ENCODE measurements at places on chromosomes 7 and 10.
A peak's percentile ranks its signal among the peaks of the same experiment; 100 is the strongest.

DNA sequence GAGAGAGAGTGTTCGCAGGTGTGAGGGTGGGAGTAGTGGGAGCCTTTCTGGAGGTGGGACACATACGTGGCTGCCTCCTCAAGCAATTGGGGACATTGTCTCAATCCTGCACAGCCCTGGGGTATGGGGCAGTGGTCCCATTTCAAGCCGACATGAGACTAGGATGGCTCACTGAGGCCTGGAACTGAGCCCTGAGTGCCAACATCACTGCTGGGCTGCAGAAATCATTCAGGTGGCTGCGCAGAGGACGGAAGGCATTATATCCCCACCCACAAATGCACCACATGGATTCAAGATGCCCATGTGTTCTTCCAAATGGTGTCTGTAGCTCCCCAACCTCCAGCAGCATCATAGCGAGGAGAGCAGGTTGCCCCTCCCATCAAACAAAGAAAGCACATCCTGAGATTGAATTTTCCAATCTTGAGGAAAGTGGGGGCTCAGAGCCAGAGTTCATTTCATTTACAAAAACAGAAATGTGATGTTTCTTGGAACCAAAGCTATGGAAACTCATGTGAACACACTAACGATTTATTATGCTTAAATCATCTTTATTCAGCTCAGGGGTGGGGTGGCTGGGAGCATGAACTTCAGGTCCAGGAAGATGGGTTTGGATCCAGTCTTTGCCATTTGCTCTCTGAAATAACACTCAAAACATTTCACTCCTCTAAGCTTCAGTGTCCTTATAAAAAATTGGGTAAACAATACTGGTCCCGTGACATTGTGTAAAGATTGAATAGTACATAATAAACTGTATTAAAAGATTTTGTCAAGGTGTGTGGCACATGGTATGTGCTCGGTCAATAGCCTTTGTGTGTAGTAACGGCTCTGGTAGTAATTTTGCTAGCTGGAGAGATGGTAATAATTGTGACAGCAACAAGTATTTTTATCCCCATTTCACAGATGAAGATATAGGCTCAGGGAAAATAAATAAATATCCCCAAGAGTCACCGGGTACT lies 4.6 kb downstream of the SFTPA2 start:
- no peak for DNase-seq

GRCh38 chr7:5423306-5423975 lies at the start of gene TNRC18:
Gene TNRC18, minus strand, starts transcription at chr7:5423834. Its CDS starts 2,588 bp downstream, at chr7:5421246.
- no peak for DNase-seq

- DNase-seq = no peak
Observed at GRCh38 chr10:72809006-72809405, 84.5 kb upstream of the OIT3 start.

DNA sequence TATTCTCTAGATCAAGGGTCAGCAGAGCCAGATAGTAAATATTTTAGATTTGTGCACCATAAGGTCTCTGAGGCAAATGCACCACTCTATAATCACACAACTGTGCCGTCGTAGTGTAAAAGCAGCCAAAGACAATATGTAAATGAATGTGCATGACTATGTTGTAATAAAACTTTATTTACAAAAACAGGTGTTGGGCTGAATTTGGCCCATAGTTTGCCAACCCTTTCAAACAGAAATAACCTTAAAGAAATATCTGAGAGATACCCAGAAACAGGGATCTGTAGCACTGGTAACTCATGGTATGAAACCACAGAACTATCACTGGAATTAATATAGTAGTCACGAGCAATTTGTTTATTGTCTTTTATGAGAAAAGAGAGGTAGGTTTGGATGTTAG lies 86.0 kb downstream of the ARID5B start:
- DNase-seq = no peak

- DNase-seq = no peak
Observed at GRCh38 chr7:107068156-107068555, 23.7 kb downstream of the PRKAR2B start.

DNA sequence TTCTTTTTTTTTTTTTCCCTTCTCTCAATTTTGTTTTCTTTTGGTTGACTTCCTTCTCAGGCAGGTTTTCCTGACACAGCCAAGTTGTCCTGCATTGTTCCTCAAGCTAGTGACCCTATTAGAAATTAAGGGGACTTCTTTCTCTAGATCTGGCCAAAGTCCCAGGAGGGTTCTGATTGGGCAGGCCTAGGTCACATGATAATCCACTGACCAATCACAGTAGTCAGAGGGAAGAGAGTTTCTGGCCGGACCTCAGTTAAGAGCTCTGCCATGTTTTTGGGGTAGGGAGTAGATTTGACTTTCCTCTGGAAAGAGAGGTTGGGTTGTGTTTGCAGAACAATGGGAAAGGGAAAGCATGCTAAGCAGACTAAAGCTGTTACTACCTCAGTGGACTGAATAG lies 16.2 kb downstream of the VWA2 start:
- no peak for DNase-seq

DNA sequence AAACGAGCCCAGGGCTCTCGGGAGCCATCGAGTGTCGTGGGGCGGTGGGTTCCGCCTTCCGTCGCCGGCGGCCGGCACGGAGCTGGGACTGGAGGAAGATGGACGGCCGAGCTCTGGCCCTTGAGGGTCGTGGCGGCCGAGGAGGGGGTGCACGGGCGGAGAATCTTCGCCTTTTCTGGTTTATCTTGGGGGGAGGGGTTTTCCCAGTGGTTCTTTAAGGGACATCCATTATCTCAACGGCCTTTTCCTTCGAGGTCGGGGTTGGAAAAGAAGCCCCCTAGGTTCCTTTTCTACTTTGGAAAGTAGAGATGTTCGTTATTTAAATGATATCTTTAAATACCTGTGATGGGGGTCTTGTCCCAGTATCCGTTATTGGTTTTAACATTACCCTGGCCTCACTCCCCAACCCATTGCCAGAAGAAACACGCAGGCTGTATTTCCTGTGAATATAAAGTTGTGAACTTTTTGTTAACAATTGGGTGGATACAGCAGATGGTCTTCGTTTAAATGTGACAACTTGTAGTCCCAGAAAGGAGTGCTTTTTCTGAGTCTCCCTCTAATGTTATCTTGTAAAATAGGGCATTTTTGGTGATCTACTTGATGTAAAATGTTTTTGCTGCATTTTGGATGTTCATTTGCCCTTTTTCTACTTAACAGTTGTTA lies 765 bp downstream of the CCAR1 start:
- DNase-seq = no peak

GRCh38 chr7:92631067-92631849 lies 41.1 kb upstream of the FAM133B start:
- DNase-seq = peak; percentile 81

DNA sequence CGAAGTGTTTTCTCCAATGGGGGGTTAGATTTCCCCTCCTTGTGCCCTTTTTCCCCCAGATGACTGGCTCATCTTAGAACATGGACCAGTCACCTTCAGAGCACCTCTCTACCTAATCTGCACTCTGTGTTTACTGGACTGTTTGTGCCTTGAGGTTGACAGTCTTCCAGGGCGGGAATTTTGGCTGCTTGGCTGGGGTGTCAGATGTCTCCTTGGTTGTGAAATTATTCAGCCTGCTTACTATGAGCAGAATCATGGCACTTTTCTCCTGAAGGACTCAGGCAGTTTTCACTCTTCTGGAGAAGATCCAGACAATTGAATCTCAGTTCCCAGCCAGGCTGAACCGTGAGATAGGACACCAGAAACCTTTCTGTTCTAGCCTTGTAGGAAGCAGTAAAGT lies 60.3 kb upstream of the NFKB2 start:
- no peak for DNase-seq

GRCh38 chr10:71571460-71572175 lies 148.0 kb downstream of the C10orf105 start:
- DNase-seq = no peak

GRCh38 chr7:66355756-66356155 lies 150.6 kb downstream of the TPST1 start:
- DNase-seq = no peak

GRCh38 chr10:132539431-132539839 lies 1.8 kb downstream of the INPP5A start:
- DNase-seq = no peak

- peak; percentile 27 for DNase-seq
Observed at GRCh38 chr10:48976196-48976595, 36.6 kb upstream of the LRRC18 start.

DNA sequence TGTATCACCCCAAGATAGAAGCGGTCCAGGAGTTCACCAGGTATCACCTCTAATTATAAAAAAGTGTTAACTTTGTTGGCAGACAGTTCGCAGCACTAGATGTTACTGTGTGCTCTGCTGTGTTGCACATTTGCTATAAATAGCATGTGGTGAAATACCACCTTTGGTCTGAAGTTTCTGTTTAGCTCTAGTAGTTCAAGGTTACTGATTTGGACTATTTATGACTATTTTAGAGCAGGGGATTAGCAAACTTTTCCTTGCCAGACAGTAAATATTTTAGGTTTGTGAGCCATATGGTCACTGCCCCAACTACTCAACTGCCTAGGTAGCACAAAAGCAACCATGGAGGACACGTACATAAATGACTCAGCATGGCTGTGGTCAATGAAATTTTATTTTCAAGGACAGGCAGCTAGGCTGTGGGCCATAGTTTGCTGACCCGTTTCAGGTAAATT lies 16.5 kb downstream of the DENND10 start:
- no peak for DNase-seq

GRCh38 chr10:5381187-5381586 lies 16.4 kb downstream of the UCN3 start:
- DNase-seq = no peak

- no peak for DNase-seq
Observed at GRCh38 chr10:66981361-66982052, 55.7 kb downstream of the LRRTM3 start.

DNA sequence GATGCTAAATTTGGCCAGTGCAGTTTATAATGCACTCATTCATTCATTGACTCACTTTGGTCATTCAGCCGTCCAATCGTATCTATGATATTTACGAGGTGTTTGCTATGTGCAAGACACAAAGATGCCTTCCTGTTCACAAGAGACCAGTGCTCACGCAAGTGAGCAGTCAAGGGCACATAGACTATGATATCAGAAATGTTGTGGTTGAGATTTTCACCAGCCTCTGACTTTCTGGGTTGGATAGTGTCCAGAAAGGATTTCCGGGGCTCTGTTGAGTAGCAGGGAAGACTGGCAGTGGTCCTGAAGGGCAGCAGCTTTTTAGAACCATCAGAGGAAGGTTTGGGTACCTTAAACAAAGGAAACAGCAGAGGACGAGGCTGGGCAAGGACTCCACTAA lies 191.8 kb downstream of the GALNT17 start:
- DNase-seq = no peak

- no peak for DNase-seq
Observed at GRCh38 chr7:127254163-127254684, 1.5 kb upstream of the GRM8 start.

- no peak for DNase-seq
Observed at GRCh38 chr7:105309235-105310169, 79.2 kb downstream of the SRPK2 start.

- DNase-seq = no peak
Observed at GRCh38 chr10:96921655-96922054, 89.6 kb downstream of the LCOR start.

DNA sequence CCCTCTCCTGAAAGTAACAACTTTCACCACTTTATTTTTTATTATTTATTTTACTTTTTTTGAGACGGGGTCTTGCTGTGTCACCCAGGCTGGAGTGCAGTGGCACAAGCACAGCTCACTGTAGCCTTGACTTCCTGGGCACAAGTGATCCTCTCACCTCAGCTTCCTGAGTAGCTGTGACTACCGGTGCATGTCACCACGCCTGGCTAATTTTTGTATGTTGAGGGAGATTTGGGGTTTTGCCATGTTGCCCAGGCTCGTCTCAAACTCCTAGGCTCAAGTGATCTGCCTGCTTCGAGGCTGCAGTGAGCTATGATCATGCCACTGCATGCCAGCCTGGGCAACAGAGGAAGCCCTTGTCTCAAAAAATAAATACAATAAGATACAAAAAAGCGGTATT lies 14.9 kb upstream of the SLIT1 start:
- DNase-seq = no peak

DNA sequence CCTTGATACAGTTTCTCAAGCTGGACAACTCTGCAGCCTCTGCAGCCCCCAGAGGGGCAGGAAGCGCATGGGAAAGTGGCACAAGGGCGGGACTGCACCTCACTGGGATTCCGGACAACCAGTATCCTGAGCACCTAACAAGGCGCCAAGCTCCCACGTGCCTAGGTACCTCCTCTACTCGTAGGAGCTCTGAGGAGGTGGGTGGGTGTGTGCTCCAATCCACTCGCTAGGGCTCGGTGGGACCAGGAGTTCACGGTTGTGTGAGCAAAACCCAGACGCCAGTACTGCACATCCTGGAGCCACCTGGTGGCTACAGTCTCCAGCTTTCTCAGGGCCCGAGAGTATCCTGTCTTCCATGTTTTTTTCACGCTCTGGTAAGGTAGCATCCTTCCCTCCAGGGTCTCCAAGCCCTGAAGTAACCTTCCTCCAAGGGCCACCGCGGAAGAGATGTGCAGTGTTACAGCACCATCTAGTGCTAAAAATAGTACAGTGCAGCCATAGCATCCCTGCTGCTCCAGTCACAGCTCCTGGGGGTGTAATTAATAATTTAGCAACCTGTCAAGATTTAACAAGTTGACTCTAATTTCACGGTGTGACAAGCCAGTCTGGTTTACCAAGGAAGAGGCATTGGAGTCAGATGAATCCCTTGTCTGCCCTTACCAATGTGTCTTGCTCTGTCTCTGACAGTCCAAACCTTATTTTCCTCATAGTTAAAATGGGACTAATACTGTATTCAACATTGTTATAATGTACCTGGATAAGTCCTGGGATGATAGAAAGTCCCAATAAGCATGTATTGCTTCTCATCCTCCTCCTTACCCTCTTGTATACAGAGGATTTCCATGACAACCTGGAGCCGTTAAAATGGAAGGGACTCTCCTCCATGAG lies 70.4 kb downstream of the HERPUD2 start:
- peak; percentile 66 for DNase-seq

GRCh38 chr7:69365651-69366192 lies 232.6 kb upstream of the AUTS2 start:
- no peak for DNase-seq

DNA sequence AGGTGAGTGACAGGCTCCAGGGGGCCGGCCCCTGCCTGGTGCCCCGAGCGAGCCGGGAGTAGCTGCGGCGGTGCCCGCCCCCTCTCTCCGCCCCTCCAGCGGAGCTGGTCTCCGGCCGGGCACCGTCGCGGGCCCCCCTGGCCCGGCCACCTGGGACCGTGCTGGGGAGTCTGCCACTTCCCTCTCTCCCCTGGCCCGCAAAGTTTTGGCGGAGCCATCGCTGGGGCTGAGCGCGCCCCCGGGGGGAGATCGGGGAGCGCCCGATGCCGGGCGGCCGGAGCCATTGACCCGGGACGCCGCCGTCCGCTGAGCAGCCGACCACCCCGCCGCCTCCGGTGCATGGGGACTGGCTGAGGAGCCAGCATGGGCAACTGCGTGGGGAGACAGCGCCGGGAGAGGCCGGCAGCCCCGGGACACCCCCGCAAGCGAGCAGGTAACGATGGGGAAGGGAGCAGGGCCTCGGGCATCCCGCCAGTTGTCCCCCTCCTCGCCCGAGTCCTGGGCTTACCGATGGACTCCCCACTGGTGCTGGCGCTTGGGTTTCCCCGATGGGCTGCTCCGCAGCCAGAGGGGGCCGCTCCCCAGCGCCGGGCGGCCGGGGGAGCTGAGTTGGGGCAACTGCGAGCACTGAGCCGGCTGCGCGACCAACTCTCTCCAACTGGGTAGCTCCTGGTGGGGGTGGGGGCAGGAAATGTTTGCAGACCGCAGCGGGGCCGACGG lies at the start of gene UBTD1:
Gene UBTD1 (plus strand): TSS at position 84 of the 720 bp plus-strand sequence. CDS start 280 bp downstream, at position 364.
- peak; percentile 18 for DNase-seq

Measured in SW480 (cell line).